HT1080 (cell line): ENCODE measurements at places on chromosomes 5 and 9. TPM values are rescaled to one million over a fixed set of nuclear protein-coding genes. Genes with fewer than 3 reads are reported as not detected.

- DNase-seq = peak; percentile 1
Measured at GRCh38 chr5:30103452-30104202, 1089.9 kb upstream of the CDH6 start.

DNA sequence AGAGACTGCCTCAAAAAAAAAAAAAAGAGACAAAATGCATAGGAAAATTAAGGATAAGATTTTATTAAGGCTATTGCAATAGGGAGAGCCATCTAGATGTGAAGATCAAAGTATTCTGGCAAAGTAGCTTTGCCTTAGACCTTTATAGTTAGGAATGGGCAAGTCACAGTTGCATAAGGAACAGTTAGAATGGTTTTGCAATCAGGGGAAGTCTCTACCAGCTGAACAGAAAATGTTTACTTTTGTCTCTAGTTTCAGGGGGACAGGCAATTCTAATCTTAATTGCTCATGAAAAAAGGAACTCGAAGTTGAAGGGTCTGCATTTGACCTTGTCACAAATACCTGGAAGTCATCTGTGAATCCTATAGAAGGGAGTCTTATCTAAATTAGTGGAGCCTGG is 13.1 kb upstream of the ATP6V1G1 start:
- no peak for DNase-seq

TTC16 gene
- total RNA-seq = not detected in 2 replicates

SREK1IP1 gene
- total RNA-seq = 5.6 and 7.6 TPM in 2 replicates
